ENCODE measurements at places on chromosomes 7 and 10.

DNA sequence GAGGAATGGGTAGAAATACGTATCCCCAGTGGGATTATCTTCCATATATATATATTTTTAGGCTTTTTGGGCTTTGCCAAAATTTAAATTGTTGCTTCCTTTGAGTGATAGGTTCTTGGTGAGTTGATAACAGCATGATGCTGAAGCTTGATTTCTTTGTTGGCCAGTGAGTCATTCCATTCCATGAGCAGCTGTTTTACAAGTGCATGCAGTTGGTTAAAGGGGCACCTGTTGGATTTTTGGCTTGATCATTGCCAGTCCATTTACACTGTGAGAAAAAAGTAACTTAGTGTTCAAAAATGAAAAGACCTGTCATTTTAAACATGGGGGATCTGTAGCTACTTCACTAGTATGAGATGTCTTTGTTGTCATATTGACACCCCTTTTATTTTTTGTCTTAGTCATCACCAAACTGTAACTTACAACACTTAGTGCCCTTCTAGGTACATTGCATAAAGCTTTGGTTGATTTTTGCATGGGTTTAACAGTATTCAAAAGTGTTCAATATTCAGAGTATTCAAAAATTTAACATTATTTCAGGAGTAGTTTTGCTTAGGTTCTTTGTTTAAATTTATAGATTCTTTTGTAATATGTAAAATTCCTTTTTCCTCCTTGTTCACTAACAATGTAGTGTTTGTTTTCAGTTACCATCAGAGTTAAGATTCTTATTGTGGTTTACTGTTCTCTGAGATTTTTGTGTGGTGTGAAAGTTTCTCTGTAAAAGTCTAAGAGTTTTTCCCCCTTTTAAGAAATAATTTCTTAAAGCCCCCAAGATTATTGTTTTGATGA lies 8.8 kb downstream of the AKAP9 start:
- peak; percentile 41 for DNase-seq

DNA sequence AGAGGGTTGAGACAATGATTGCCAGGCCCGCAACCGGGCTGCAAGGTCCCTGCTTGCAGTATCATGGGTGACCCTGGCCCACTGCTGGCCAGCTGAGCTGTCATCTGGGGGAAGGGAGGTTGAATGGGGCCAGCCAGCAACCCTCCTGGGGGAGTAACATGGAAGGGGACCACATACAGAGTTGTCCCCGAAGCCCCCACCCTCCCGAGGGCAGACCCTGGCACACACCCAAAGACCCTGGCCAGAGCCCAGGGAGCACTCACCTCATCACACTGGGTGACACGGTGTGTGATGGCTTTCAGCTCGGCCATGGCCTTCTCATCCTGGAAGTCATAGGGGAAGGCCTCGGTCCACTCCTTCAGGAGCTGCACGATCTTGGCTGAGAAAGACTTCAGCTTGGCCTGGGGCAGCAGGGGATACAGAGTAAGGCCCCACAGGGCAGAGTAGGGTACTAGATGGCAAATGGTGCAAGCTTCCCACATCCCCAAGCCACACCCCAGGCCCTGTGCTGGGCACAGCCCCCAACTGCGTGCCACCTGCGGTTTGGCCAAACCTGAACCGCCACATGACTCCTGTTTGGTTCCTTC lies 63.4 kb downstream of the CSGALNACT2 start:
- DNase-seq, result no peak

DNA sequence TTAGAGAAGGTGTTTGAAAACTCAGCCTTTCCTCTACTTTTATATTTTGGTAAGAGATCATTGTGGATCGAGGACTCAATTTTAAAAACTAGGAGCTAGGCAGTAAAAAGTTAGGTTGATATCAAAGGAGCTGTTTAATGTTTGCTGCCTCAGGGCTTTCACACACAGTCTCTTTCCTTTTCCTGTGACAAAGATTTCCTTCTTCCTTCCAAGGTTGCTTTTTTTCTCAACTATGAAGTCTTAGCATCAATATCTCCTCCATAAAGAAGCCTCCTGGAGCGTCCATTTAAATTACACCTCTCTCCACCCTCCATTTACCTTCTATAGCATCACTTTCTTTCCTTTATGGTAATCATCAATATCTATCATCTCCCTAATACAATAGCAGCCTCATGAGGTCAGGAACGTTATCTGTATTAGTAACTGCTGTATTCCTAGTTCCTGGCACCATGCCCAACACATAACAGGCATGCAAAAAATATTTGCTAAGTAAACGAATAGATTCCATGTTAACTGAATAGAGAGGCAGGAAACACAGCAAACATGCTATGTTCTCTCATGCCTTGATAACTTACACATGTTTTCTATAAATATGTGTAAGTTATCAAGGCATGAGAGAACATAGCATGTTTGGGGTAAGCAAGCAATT lies 48.5 kb downstream of the GNAT3 start:
- no peak for DNase-seq

DNA sequence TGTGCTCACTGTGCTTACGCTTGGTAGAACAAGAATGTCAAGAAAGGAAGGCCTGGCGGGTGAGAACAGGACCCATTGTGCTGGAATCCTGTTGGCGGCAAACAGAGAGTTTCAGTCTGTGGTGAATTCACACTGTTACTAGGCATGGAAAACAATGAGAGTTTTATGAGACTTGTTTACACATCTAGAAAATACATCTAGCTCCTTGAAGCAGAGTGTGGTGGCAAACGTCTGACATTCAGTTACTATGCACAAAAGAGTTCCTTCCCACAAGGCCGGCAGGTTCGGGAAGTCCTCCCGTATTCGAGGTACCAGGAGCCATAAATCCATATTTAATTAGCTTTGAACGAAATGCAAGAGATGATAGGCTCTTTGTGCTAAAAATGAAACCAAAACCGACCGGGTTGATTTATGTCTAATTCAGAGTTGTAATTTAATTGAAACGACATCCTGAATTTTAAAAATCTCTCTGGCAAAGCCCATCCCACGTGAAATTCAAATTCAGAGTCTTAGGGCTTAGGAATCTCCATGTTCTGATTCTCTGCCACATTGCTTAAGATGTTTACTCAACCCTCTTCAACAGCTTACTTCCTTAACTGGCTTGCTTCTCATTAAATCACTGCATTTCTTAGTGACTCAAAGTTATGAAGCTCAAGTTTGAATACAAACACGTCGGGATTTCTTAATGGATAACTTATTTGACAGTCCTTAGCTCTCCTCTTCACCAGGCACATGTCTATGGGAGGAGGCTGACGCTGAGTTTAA lies 299.9 kb upstream of the PITRM1 start:
- no peak for DNase-seq

DNA sequence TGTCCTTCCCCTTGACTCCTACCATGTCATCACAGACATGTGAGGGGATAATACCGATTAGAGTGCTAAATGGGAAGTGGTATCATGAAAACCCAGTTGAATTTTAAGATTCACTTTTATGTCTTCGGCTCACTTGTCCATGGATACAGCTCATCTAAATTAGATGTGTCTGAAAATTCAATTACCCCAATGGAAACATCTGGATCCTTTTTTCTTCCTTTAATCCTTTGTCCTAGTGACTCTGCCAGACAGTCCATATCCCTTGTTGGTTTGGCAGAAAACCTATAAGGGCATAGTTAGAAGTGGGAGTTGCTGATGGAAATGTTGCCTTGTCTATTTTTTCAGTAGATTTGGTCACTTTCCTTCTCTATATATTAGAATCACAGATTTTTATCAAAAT lies 271.9 kb downstream of the MTERF1 start:
- DNase-seq, result no peak

GRCh38 chr7:92808635-92809034 lies 27.7 kb downstream of the CDK6 start:
- DNase-seq, result no peak

GRCh38 chr10:86064931-86065662 lies 301.5 kb downstream of the GRID1 start:
- DNase-seq, result no peak

GRCh38 chr7:47704936-47705335 lies 123.0 kb upstream of the TNS3 start:
- DNase-seq, result no peak

- DNase-seq, result peak; percentile 21
Observed at GRCh38 chr10:124942317-124943169, 620 bp downstream of the ZRANB1 start.

GRCh38 chr10:70053841-70054288 lies 1.2 kb downstream of the MACROH2A2 start:
- DNase-seq, result no peak

- no peak for DNase-seq
Observed at GRCh38 chr7:155728116-155728515, 83.7 kb downstream of the RBM33 start.

GRCh38 chr7:111951052-111951451 lies 255.1 kb downstream of the DOCK4 start:
- DNase-seq, result no peak

DNA sequence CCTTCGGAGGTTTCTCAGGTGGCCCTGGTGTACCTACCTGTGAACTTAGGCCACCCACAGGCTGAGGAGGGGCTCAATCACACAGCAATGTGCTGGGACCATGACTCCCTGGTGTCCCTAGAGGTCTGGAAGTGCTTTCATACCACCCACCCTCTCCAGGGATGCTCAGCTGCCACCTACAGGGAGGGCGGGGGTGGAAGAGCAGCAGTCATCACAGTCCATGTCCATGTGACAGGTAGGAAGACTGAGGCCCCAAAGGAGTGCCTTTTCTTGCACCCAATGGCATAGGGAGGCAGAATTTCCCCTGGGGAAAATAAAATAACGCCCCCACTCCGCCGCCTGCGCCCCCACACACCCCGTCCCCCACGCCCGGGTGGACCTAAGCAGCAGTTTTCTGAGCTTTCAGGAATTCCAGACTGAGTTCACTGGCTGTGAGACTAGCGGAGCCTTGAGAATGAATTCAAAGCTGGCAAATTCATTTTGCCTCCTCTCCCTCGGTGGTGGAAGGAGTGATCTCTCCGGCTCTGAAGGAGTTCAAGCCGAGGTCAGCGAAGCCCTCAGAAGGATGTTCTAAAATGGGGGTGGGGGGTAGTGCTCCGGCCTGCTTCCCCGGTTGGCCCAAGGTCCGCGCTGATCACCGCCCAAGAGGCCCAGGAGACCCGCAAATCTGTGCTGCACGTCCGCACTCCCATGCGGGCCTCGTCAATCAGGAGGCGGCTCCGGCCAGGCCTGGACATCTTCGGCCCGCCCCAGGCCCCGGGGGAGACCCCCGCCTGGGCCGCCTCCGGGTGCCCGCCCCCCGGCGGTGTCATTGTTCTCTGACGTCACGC lies 2.1 kb upstream of the ZMIZ1 start:
- peak; percentile 58 for DNase-seq

DNA sequence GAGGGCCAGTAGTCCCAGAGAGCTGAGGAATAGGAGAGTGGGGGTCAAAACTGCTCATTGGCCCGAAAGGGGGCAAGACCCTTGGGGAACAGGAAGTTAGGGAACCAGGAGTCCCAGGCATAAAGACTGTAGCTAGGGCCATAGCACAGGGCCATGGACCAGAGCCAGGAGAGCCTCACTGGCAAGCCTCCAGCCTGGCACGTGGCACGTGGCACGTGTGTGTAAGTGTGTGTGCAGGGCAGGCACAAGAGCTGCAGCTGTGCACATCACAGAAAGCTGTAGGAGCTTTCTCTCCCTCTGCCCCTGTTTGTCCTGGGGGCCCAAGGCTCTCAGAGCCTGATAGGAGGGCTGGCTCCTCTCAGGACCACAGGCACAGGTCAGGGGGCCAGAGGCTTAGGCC lies 47.8 kb upstream of the SLF2 start:
- DNase-seq, result no peak

DNA sequence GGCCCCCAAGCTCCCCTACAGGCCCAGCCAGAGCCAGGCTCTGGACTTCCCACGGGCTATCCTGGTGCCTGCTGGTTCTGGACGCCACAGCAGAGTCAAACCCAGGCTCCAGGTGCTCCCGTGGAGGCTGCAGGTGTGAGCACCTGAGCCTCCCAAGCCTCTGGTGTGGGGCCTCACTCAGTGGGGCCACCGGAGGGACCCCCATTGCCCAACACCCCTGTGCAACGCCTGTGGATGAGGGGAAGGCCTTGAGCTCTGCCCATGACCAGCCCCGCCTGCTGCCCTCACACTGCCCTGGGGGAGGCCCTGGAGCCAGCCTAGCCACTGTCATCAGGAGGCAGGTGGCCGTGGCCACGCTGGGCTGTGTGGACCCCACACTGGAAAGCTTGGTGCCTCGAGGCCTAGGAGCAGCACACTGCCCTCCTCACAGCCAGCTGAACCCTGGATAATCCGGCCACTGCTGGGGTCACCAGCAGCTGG lies 229.3 kb downstream of the MAD1L1 start:
- DNase-seq, result no peak

DNA sequence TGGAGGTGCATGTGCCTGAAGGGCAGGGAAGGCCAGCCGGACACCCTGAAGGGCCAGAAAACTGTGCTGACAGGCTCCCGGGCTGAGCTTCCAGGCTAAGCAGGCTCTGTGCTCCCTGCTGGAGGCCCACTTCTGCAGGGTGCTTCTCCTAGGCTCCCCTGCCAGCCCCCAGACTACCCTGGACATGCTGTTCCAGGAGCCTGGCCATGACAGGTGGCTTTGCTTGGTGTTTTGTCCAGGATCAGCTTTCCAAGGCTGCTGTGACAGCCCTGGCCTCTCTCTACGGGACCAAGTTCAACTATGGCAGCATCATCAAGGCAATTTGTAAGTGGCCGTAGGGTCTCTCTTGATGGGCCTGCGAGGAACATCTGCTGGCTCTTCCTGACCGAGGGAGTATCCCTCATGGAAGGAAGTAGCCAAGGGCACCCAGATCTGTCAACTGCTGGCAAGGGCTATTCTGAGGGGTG lies 5.3 kb downstream of the CPA1 start:
- no peak for DNase-seq

DNA sequence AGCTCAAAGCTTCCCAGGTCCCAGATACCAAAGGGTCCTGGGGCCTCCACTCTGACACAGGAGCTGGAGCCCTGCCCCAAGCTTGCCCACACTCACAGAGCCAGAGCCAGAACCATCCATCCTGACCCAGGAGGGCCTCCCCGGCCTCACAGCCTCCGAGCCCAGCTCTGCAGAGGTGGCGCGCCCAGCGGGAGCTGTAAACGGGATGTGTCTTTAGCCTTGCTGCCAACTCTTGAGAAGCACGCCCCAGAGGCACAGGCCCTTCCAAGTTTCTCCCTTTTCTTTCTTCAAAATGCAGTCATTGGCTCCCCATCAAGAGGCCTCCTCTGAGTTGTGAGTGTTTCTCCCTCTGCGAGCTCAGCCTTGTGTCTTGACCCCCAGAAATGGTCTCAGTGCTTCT lies 75.0 kb downstream of the PDGFA start:
- DNase-seq, result no peak

DNA sequence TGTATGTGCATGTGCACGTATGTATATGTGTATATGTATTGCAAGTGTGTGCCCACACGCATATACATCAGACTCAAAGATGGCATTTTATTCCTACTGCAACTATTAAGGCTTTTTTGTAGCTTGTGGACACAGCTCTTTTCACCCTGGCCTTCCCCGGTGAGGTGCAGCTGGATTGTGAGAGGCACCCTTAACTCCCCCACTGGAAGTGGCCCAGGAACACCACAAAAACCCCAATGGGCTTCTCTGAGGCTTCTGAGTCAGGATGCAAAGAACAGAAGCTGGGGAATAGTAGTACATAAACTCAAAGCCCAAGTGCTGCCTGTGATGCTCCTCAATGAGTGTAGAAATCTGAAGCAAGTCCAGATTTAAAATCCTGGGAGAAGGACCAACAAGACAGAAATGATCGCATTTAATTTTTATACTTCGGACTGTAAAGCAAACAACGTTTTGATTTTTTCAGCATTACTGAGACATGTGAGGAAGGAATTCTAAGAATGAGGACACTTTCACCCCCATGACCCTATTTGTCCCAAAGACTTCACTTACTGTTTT lies 369.2 kb upstream of the MGMT start:
- no peak for DNase-seq
